ENCODE measurements at places on chromosomes 7 and 10.

GRCh38 chr10:114350751-114351150, 53.6 kb downstream of the AFAP1L2 start:
- no peak for DNase-seq

DNA sequence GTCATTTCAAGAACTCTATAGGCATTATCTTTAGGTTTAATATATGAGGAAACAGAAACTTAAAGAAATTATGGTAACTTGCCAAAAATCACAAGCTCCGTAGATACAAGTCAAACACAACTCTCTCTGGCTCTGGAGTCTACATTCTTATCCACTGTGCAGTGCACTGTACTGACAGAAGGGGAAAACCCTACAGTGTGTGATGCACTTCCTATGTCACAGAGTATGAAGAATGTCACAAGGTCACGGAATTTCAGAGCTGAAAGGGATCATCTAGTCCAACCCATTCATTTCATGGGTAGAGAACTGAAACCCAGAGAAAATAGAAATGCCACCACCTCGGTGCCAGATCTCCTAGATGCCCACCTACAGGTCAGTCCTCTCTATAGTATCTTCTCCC, 86.1 kb downstream of the LRRTM3 start:
- DNase-seq: no peak

DNA sequence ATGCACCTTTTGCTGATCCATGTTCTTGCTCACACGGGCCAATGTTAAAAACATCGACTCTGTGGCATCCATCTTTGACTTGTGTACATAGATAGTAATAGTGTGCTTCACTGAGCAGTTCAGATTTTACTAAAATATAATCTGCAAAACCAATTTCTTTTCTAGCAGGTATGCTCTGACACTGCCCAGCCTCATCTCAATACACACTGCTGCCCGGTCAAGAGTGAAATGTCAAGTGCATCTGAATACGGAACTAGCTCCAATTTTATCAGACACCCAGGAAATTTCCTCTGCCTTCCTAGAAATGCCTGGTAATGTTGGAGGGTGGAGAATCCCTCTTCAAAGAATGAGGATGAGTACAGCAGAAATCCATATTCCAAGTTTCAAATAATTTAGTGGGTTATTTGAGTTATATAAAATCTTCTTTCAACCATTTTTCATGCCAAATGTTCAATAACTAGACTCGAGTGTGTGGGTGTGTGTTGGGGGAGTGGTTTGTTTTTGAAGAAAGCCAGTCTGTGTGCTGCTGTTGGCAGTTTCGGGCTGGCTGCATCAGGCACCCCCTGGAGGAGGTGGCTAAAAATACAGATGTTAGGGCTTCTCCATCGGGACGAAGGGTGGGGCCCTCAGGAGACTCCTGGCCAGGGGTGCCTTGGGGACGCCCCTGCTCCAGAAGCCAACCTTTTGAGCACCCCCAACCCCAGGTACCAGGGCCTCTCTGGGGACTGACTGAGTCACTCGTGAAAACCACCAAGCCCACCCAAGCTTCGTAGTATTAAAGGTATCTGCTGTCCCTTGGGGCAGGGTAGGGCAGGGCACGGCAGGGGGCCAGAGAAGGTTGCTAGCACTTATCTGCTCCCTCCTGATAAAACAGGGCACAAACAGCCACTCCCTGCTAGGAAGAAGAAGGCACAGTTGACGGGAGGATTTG, 15.4 kb downstream of the CTBP2 start:
- DNase-seq: no peak

DNA sequence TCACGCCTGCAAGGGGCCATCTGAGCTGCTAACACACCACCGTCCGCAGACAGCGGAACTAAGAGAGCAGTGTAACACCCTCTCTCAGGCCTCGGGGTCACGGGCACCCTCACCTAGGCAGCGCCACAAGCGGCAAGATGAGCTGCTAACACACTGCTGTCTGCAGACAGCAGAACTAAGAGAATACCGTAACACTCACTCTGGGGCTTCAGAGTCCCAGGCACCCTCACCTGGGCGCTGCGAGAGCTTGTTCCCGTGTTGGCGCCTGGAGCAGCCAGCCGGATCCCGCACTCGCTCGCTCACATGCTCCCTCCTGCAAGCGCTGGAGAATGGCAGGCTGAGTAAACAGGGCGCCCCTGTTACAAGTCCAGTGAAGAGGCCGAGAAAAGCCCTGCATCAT, 160.2 kb downstream of the SRPK2 start:
- no peak for DNase-seq

Data from SK-N-MC (cell line).